ENCODE measurements at places on chromosomes 4 and X. TPM values are rescaled to one million over a fixed set of nuclear protein-coding genes. Genes with fewer than 3 reads are reported as not detected.

DNA sequence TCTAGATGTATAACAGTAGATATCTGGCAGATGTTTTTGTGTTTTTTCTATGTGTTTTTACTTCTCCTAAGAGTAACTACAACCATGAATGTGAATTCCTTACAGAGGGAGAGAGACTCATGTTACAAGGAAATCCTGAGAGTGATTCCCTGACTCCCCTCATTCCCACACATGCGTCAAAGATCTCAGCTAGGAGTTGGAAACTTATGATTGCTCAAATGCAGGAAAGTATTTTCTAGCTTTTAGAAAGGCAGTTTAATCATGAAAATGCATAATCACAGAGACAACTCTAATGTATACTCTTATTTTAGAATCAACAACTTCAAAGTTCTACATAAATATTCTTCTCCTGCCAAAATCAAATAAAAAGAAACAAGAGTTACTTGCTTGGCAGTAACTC, 121.8 kb downstream of the PDE5A start:
- H3K36me3 ChIP-seq, result peaks cover 35% of the 10 kb centered on the region
- no peak for DNase-seq
- no peak overlapping the region for H3K27ac ChIP-seq
- no peaks in the 10 kb centered on the region for H3K27me3 ChIP-seq
- no peaks in the 10 kb centered on the region for H3K4me1 ChIP-seq
- H3K4me3 ChIP-seq, result no peak overlapping the region

GRCh38 chrX:9690046-9690445, 75.6 kb downstream of the GPR143 start:
- H3K27me3 ChIP-seq, result no peaks in the 10 kb centered on the region
- H3K4me1 ChIP-seq, result no peaks in the 10 kb centered on the region
- no peak overlapping the region for H3K27ac ChIP-seq
- DNase-seq, result no peak

DNA sequence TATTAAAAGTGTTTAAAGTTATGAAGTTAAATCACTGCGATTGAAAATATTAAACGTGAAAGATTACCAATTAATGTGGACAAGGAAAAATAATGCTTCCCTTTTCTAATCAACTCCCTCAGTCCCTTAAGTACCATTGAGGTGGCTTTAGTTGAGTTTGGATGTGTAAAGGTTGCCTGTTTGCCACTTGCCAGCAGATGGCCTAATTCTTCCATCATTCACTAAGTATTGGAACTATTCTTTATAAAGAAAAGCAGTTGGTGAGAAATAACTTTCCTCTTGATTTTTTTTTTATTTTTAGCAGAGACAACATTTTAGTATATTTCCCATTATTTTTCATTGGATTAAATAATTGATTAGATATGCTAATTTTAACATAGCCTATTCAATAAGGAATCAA, 295.9 kb upstream of the TACR3 start:
- H3K27me3 ChIP-seq, result no peaks in the 10 kb centered on the region
- no peak for DNase-seq
- no peak overlapping the region for H3K4me3 ChIP-seq
- H3K4me1 ChIP-seq, result no peaks in the 10 kb centered on the region

GRCh38 chr4:107500551-107500950, 219.5 kb downstream of the PAPSS1 start:
- H3K27ac ChIP-seq, result no peak overlapping the region
- H3K36me3 ChIP-seq, result no peaks in the 10 kb centered on the region
- no peaks in the 10 kb centered on the region for H3K4me1 ChIP-seq
- H3K27me3 ChIP-seq, result no peaks in the 10 kb centered on the region
- DNase-seq, result no peak

DNA sequence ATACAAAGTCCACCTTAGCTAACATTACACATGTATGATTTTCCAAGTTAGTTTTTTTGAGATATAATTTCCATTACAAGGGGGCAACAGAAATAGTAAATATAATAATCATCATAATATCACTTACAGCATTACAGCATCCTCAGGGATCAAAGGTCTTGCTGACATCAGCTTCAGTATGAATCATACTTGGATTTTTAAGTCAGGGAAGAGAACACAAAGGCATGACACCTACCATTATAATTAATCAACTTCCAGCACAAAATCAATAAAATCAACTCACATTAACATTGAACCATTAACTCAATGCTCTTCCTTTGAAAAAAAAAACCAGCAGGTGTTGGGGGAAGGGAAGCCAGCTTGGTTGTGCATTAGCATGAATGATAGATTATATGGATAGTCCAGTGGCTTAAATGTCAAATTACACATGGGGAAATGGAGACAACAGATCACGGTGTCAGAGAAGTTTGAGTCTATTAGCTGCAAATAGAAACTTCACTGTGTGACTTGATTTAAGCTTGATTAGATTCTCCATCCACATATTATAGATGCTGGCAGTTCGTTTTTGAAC, 66.9 kb upstream of the CAPN6 start:
- no peak overlapping the region for H3K27ac ChIP-seq
- no peaks in the 10 kb centered on the region for H3K36me3 ChIP-seq
- no peaks in the 10 kb centered on the region for H3K4me1 ChIP-seq

DNAAF6 gene
- total RNA-seq, result 0.54 TPM

Data from upper lobe of left lung (tissue), 6 donors.